ENCODE measurements at places on chromosomes 1 and 21.

DNA sequence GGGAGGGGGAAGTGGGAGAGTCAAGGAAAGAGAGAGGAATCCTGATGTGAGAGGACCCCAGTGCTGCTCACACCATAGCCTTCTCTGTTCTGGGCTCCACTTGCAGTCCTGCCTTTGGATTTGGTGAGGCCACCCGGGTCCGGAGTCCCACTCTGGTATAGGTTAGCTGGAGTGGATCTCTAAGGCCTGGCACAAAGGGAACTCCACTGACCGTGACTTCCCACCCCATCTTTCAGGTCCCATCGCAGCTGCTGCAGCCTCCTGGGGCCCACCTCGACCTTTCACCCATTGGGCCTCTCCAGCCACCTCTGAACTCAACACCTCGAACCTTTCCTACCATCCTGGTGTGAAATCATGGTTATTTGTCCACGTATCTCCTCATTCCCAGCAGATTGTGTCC lies 324.4 kb downstream of the MATN1 start:
- DNase-seq = no peak

- DNase-seq = no peak
These were observed 162.5 kb downstream of the PCBP3 start for GRCh38 chr21:45806042-45806441.

GRCh38 chr1:152983234-152983633 lies 647 bp upstream of the SPRR1A start:
- DNase-seq = no peak

GRCh38 chr1:225999912-226000337 lies 782 bp upstream of the SDE2 start:
- DNase-seq = peak; percentile 47

- peak; percentile 45 for DNase-seq
These were observed 13.7 kb downstream of the CD2 start for GRCh38 chr1:116767782-116768382.

- no peak for DNase-seq
These were observed 3.1 kb downstream of the OBSCN start for GRCh38 chr1:228210712-228211530.

- no peak for DNase-seq
These were observed 22.7 kb downstream of the NCF2 start for GRCh38 chr1:183567584-183567983.

GRCh38 chr21:42056996-42057689 lies 14.0 kb upstream of the UMODL1 start:
- no peak for DNase-seq
